Foreskin keratinocyte (primary cell): ENCODE measurements at places on chromosomes 5 and 9. TPM values are rescaled to one million over a fixed set of nuclear protein-coding genes. Genes with fewer than 3 reads are reported as not detected.

The DBN1 gene
- 80.8 and 88.5 TPM in 2 replicates for total RNA-seq

The TSSK1B gene
- 0.10 and 0.14 TPM in 2 replicates for total RNA-seq

The LIFR gene
- total RNA-seq, result 0.65 and 0.92 TPM in 2 replicates

The ZDHHC11 gene
- 0.67 and 1.7 TPM in 2 replicates for total RNA-seq

The LRRTM2 gene
- not detected in 2 replicates for total RNA-seq
